Smooth muscle cell of the pulmonary artery (primary cell): ENCODE measurements at places on chromosomes 3 and 15. TPM values are rescaled to one million over a fixed set of nuclear protein-coding genes. Genes with fewer than 3 reads are reported as not detected.

The P4HTM gene
- 55.4 and 56.2 TPM in 2 replicates for total RNA-seq

The CLDN16 gene
- under 0.01 and 0.30 TPM in 2 replicates for total RNA-seq

The KIF9 gene
- 3.0 and 3.4 TPM in 2 replicates for total RNA-seq

The ANAPC13 gene
- 47.3 and 89.1 TPM in 2 replicates for total RNA-seq

The ADAMTSL3 gene
- total RNA-seq: 0.78 and 1.6 TPM in 2 replicates

The CYP8B1 gene
- not detected in 2 replicates for total RNA-seq

The SI gene
- not detected in 2 replicates for total RNA-seq

The DNAJA4 gene
- total RNA-seq: 3.4 and 4.0 TPM in 2 replicates

The PP2D1 gene
- total RNA-seq: not detected in 2 replicates

The SLC15A2 gene
- total RNA-seq: 0.26 and 0.30 TPM in 2 replicates

The CCDC54 gene
- not detected in 2 replicates for total RNA-seq

The ARGFX gene
- total RNA-seq: not detected in 2 replicates

The FGF7 gene
- total RNA-seq: 157 and 355 TPM in 2 replicates

The ALS2CL gene
- 1.8 and 3.2 TPM in 2 replicates for total RNA-seq
